ENCODE measurements at places on chromosomes 3 and 15.

DNA sequence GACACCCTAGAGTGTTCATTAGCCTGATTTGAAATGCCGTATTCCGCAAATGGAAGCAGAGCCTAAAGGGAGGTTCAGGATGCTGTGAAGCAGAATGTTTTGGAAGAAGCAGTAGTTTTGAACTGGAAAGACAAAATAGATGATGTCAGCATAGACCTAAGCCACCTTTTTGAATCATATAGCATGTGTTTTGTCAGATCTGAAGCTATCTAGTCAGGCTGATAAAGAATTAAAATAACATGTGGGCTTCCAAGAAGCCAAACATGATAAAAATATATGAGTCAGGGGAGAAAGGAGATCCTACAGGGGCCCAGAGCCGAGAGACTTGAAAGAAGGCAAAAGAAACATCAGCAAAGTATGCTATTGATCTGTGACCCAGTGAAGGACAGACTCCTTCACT is 47.2 kb upstream of the RASA2 start:
- DNase-seq, result no peak

DNA sequence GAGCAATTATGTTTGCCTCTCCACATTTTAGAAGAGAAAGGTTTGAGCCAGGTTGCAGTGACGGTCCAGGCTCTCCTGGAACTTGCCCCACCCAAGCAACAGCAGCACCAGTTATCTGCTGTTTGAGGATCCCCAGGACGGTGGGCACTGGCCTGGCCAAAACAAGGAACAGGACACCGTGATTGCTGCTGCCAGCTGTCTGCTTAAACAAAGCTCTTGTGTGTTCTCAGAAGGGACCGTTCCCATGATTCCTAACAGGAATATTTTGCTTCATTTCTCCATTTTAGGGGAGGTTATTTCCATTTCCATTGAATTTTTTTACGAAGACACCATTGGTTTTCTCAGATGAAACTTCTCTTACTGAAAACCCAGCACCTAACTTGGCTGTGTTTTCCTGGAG is 66.4 kb upstream of the RPL35A start:
- DNase-seq, result no peak

GRCh38 chr3:193773266-193774220 is 180.5 kb downstream of the OPA1 start:
- DNase-seq, result no peak

DNA sequence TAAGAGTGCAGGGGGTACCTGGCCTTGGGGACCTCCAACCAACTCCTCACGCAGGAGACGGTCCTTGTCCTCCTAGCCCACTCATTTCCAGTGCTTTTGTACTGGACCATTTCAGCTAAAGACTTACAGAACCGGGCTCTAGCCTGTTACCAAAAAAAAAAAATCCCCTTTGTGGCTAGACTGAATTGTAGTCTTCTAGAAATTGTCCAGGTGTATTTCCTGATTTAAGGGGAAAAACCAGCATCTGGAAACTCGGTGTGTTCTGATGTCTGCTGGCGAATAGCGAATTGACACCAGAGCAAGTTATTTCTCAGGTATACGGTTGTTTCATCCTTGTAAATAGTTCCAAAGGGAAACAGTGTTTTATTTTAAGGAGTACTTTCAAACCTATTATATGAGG is 21.1 kb upstream of the MINDY4B start:
- no peak for DNase-seq

DNA sequence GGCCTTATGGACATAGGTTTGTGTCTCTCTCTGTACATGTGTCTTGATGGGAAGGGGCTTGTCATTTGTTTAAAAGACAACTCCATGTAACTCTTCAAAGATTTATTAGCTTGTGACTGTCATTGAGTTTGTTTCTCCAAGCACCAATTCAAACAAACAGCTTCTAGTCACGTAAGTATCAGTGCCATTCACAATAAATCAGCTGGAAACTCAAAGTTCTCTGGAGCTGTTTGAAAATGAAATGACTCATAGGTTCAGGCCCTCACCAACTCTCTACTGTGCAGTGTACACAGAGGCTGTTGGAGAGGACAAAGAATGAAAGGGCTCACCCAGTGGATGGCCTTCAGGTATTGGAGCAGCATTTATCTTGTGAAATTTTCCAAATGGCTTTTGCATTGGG is 476.3 kb downstream of the AGBL1 start:
- DNase-seq, result no peak
